ENCODE measurements at places on chromosomes 1 and 21.

DNA sequence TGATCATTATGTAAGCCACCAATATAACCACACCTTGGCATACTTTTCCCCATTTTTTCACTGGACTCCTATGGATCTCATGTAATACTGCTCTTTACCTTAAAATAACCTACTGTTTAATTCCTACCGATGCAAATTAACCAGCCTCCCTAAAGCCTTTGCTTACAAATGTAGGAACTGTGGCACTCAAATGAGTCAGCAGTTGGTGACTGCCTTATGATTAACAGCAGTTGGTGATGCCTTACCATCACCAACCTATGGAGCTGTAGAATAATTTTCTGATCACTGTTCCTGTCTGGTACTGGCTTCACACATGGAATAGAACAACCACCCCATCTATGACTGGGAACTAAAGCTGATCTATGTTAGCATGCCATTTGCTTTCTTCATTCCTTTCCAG is 7.8 kb upstream of the NUDT17 start:
- no peak for DNase-seq

GRCh38 chr1:218994615-218995014 is 179.1 kb upstream of the LYPLAL1 start:
- DNase-seq = no peak

- no peak for DNase-seq
Measured at GRCh38 chr1:21257431-21258135, 32.7 kb downstream of the ECE1 start.

GRCh38 chr1:50977575-50978143 is 7.6 kb downstream of the CDKN2C start:
- no peak for DNase-seq

- no peak for DNase-seq
Measured at GRCh38 chr1:205137901-205138300, 16.1 kb upstream of the RBBP5 start.

DNA sequence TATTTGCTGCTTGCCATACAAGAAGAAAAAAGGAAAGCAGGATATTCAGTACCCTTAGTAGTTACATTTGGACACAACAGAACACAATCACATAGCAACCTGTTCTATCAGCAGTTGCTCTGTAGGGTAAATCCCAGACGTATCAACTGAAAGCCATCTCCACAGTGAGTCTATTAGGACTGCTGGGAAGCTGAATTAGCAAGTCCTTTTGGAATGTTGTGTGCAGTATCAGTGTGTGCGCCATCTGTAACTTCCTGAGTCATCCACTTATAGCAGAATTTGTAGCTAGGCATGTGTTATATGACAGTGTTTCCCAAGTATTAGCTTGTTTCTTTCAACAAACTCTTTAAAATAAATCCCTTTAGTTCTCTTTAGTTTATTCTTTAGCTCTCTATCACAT is 21.3 kb downstream of the CCDC30 start:
- DNase-seq = no peak

GRCh38 chr1:31483012-31483946 is 70.3 kb downstream of the SERINC2 start:
- DNase-seq = no peak

- no peak for DNase-seq
Measured at GRCh38 chr21:41854426-41854995, 24.6 kb downstream of the PRDM15 start.

DNA sequence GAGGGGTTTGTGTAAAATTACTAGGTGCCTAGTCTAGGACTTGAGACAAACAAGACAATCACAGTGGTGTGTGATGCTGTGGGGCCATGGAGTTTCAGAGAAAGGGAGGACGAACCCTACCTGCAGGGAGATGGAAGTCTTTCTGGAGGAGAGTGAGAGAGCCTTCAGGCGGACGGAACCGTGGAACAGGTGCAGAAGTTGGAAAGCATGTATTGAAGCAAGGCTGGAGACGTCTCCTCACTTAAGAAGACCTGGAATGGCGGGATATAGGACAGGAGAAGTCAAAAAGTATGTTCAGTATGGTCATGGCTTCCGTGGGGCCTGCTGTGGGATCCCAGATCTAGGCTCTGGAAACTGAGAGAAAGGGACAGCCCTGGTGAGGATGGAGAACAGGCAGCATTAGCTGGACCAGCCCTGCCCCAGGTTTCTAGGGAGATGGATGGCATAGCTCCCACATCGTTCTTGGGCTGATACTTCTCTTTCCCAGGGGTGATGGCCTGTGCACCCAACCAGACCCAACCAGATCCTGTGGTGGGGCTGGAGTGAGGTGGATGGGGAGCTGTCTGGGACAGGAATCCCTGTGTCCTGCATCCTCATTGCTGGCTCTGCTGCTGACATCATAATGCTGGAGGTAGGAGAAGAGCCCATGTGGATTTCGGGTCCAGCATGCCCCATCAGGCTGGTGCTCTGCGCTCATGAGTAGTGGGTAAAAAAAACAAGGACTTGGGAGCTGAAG is 15.0 kb upstream of the LRP8 start:
- no peak for DNase-seq

GRCh38 chr21:17488620-17489019 is 24.2 kb upstream of the CXADR start:
- DNase-seq = no peak

GRCh38 chr1:61156576-61157467 is 74.5 kb downstream of the NFIA start:
- no peak for DNase-seq

- DNase-seq = no peak
Measured at GRCh38 chr1:17381161-17381560, 9.2 kb downstream of the PADI6 start.

- DNase-seq = no peak
Measured at GRCh38 chr21:40254540-40255465, 387.6 kb downstream of the PCP4 start.

DNA sequence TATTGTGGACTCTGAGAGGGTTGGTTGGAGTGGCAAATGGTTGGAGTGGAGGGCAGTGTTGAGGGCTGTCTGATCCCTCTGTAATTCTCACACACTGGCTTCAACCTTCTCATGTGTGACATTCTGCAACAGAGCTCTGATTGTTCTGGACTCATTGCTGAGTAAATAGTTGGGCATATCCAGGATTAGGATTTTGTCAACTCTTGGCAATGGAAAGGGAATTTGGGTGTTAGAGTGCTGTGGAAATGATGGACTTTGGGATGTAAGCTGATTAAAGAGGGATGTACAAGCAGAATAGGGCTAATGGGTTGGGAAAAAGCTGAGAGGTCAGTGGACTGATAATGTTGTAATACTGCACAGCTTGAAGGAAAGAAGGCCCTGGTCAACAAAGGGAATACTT is 16.5 kb downstream of the TLCD4 start:
- DNase-seq = no peak

DNA sequence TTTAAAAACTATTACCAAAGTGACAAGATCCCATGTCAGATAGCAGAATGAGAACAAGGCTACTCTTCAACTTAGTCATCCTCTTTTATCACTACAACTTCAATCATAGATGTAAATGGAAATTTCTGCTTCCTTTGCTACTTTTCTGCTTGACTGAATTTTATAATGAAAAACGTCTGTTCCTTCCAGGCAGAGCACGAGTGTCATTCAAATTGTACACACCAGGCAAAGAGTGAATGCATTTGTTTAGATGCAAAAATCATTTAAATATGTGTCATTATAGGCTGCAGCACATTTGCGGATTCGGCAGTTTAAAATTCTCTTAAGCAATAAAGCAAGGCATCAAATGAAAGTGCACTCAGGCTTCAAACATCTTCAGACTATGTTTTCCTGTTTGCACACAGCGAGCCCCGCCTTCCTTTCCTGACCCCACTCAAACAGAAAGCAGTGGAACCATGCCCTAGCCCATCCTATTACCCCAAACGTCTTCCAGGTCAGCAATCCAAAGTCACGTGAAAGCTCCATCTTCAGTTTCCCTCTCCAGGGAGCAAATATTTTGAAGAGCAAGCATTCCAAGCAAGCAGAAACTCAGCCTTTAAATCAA is 99.6 kb downstream of the APP start:
- no peak for DNase-seq

DNA sequence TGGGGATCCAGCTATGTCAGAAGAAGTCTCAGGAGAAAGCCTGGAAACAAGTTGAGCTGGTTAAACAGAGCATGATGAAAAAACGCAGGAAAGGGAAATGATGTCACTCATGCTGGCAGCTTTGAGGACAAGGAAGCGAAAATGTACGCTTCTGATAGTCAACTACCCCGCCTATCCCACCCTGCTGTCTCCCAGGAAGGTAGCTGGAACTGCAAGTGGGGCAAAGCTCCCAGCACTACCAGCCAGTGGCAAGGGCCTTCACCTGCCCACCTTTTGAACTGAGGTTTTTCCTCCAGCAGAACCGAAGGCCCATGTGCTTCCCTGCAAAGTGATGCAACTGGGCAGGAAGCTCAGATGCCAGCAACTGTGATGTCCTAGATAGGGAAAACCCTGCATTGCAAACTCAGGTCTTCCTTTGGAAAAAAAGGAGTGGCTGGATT is 6.3 kb upstream of the IL20 start:
- no peak for DNase-seq

GRCh38 chr1:32817815-32818786 is 648 bp downstream of the S100PBP start:
- no peak for DNase-seq
